ENCODE measurements at places on chromosomes 4 and X.

GRCh38 chrX:118100091-118100490, 16.5 kb downstream of the KLHL13 start:
- no peak for DNase-seq

GRCh38 chrX:22035236-22035635, 3.1 kb downstream of the PHEX start:
- no peak for DNase-seq

GRCh38 chr4:126627255-126627654, 1005.5 kb upstream of the INTU start:
- DNase-seq = peak; percentile 18

- DNase-seq = no peak
Observed at GRCh38 chrX:46922611-46923010, 10.4 kb downstream of the JADE3 start.

GRCh38 chrX:140572724-140573123, 67.9 kb upstream of the SOX3 start:
- DNase-seq = peak; percentile 52

Measured in endothelial cell (in vitro differentiated cells).